Iris pigment epithelial cell (primary cell): ENCODE measurements at places on chromosomes 1 and 21.

GRCh38 chr21:40505681-40506080 is 341.3 kb downstream of the DSCAM start:
- no peak for DNase-seq

DNA sequence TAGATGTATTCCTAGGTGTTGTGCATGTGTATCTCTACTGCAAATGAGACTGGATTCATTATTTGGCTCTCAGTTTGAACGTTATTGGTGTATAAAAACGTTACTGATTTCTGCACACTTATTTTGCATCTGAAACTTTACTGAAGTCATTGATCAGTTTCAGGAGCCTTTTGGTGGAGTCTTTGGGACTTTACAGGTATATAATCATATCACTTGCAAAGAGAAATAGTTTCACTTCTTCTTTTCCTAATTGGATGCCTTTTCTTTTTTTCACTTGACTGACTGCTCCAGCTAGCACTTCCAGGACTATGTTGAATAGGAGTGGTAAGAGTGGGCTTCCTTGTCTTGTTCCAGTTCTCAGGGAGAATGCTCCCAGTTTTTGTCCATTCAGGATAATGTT is 252.2 kb downstream of the SMYD3 start:
- DNase-seq: no peak

GRCh38 chr1:57210881-57211280 is 213.0 kb downstream of the DAB1 start:
- no peak for DNase-seq

DNA sequence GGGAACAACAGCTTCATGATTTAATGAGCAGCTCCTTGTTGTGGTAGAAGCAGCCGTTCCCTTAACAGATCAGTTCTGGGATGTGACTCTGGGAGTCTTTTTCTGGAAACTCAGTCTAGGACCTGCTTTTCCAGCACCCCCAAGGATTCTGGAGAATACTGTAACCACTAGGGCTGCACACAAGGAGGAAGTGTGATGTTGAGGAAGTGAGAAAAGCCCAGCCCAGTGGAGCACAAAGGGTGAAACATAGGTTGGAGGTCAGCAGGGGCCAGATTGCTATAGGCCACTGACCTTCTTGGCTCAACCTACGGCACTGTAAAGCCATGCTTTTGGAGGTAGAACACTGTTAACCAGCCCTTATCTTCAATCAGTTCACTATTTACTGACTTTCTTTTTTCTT is 10.1 kb upstream of the PLA2G5 start:
- no peak for DNase-seq

DNA sequence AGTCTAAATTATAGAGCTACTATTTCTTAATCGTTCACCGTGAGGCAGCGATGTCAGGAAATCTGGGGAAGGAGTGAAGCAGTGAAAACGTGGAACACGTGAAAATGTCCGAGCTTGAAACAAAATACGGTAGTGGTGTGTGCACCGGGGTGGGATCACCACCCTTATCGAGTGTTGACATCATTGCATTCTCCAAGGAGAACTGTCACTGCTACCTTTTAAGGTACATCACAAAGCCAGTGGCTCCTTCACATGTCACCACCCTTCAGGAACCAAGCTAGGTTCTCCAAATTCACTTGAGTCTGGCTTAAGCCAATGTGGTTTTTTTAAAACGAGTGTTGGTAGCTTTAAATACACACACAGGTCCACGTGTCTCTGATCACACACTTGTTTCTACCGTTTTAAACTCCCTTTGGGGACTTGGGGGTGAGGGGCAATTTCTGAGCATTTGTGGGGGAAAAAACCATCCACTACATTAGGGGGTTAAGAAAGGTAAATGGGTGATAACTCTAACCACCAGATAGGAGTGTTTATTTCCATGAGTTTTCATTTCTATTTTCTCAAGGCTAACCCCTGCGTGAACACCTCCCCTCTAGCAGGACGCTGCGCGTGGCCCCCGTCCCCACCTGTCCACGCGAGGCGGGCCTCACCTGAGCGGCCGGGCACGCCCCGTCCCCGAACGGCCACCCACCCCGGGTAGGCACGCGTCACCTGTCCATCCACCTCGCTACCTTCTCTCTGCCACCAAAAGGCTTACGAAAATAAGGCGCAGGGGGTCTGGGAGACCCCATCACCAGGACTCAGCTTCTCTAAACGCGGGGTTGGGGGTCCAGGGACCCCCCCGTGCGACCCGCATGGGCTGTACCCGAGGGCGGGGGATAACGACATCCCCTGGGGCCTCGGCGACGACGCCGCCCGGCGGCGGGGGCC is 978 bp downstream of the PRDM15 start:
- DNase-seq: peak; percentile 87

DNA sequence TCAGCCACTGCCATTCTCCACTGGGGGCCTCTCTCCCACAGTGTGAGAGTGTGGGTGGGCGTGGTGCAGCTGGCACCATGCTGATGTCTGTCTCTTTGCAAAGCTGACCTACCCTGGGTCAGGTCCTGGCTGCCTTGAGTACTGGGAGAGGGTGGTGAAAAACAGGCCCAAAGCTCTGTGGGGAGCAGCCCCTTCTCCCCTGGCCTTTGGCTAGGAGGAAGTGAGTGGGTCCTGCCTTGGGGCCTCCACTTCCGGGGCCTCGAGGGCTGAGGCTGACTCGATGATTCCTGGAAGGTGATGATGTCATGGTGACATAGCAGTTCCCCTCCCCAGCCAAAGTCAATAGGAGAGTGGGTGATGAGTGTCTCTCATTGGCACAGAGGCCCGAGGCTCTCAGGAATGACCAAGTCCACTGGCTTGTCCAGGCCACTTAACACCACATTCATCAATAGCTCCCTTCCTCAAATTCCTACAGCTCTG is 53.0 kb downstream of the IER5 start:
- peak; percentile 84 for DNase-seq

DNA sequence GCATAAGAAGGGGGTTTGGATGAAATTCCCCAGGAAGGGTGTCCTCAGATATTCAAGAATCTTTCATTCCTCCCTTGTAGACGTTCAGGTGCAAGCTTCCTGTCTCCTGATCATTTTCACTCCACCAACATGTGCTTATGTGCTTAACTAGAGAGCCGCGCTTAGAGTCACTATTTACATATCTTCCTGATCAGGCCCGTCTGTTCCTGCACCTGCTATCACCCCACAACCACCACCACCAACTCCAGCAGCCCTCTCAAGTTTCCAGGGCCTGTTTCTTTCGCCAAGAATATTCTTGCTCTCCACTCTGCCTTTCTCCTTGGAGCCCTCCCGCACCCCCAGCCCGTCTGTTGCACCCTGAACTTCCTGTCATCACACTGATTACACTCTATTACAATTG is 113.4 kb downstream of the SPSB1 start:
- no peak for DNase-seq

DNA sequence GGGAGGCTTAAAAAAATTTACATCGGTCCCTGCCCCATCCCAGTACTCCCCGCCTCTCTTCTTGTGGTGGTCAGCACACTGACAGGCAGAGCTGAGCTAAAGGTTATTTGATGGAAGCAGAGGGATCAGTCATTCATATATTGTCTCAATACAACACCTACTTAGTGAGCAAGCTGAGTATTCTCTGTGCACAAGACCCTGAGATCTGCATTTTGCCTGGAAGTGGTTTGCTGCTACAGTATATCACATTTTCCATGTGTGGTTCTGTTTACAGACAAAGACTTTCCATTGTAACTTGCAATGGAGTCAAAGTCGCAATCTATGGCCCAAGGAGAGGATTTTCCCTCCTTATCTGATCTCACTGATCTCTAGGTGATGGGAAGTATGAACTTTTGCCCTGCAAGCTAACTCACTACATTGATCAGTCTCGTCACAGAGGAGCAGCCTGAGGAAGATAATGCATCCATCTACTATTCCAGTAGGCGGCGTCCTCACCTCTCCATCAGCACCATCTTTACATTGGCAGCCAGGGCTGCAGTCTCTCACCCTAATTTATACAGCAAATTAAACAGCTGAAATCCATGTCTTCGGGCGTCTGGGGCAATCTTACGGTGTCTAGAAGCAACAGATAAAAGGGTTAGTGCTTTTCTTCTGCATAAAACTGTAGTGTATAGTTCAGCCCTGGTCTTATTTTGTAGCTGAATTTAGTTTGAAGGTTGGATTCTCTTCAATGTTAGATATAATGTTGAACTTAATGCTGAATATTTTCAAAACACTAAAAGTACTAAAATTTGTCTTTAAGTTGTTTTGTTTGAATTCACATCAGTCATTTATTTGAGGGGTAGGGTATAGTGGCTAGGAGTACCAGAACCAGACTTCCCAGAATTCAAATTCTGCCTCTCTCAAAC is 3.2 kb upstream of the TRAF5 start:
- peak; percentile 67 for DNase-seq

- no peak for DNase-seq
Measured at GRCh38 chr1:1982379-1983232, 21.0 kb downstream of the CFAP74 start.

GRCh38 chr1:2179283-2180013 is 15.1 kb downstream of the FAAP20 start:
- no peak for DNase-seq

GRCh38 chr1:44973645-44974044 is 12.8 kb downstream of the EIF2B3 start:
- DNase-seq: peak; percentile 12

DNA sequence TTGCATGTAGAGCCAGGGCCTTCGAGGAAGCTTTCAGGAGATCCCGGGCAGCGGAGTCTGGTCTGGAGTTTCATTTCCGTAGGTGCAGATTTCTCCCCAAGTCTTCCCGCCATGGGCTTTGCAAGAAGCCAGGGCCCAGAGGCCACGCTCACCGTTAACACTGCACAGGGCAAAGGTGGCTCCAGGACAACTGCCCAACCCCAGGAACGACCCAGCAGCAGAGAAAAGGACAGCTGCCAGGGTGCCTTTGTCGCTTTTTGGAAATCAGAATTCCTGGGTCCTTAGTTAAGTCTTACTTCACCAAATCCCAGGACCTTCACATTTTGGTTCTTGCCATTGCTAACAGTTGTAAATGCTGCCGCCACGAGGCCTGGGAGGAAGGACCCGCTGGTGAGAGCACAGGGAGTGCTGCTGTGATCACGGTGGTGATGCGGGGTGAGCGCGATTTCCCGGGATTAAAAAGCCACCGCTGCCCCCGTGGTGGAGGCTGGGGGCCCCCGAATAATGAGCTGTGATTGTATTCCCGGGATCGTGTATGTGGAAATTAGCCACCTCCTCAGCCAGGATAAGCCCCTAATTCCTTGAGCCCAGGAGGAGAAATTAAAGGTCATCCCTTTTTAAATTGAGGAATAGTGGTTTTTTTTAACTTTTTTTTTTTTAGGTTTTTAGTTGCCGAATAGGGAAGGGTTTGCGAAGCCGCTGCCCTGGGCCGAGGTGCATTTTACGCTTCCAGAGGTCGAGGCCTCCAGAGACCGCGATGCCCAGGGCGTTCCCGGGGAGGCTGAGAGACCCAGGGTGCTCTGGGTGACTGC is 8.2 kb downstream of the SIM2 start:
- no peak for DNase-seq

DNA sequence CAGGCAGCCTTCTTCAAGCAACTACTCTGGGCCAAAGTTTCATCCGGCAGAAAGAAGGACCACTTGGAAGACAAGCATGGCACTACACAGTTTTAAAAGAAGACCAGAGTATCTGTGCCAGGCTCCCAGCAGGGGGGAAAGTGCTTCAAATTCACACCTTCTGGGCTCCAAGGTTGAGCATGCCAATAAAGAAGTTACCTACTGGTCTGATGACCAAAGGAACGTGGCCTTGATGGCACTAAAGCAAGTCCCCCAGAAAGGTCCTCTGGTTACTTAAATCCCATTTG is 73.5 kb downstream of the CD46 start:
- DNase-seq: no peak

DNA sequence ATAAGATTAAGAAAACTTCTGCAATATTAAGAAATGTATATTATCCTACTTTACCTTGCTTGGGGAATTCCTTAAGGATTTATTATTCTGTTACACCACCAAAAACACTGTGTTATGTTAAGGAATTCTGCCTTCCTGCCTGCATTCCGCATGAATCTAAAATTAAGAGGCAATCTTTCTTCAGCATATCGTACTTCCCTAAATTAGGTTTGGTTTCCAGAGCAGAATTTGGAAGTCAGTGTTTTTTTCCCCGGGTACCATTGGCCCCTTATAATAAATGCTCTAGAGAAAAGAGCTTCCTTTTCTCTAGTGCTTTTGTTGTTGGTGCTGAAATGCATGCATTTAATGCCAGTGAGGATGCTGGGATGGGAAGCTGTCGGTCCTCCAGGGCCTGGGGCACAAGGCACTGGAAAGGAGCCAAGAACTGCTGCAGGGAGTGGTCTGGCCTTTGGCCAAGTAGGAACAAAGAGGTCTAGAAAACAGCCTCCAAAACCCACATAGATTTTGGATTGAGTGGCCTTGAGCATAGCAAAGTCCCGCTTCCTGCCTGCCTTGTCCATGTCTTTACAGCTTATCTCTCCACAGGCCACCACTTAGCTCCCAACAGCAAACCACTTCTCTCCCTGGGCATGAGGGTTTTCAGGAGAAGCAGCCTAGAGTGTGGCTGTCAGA is 69.9 kb downstream of the RRAGC start:
- no peak for DNase-seq

DNA sequence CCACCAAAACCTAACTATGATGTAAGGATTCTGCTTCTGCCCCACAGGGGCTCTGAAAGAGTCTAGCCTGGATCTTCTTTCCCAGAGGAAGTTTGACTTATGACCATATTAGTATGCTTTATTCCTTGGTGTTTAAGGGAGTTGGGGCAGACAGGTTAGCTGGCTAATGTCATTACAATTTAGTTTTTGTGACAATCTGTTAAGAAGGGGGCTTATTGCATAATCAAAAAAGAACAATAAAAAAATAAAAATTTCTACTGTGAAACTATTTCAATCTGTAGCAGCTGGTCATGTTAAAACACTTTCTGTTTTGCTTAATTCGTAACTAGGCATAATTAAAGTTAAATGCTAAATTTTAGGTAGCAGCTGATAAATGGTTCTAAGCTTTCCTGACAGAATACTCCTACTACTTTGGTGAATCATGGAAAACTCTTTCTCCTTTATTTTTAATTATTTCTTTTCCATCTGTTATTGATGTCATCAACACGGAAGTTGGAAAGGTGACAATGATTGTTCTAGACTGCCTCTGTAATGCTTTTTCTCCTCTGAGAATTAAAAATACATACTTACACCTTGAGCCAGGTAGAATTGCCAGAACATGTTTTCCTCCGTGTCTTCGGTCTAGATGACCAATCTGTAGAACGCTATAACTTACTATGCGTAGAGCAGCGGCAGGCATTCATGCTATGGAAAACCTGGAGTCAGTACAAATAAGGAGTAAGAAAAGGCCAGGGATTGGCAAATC is 18.6 kb downstream of the DYRK3 start:
- DNase-seq: no peak

DNA sequence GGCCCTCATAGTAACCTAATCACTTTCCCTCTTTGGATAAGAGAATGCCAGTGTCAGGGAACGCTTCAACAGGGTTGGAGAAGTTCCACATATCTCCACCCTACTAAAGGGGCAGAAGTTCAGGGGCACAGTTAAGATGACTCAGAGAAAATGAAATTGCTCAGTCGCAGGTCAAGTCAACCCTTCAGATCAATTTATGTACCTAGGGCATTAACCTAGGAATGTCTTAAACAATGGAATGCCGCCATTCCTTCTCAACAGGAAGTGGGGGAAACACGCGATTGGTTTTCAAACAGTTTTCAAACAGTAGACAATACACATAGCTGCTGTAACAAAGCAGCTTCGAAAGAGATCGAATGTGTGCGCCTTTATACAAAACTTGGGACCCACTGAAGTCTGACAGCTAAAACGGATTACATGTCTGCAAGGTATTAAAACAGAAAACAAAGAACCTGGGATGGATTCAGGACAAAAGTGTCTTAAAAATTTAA is 897 bp downstream of the SLC25A24 start:
- peak; percentile 31 for DNase-seq
